CD4-positive, alpha-beta T cell treated with Interleukin-6 at 100 ng/mL for 8 hours (primary cell): ENCODE measurements at places on chromosomes 11 and 22.

GRCh38 chr11:69819541-69820070 is 390 bp upstream of the FGF3 start:
- DNase-seq = no peak

DNA sequence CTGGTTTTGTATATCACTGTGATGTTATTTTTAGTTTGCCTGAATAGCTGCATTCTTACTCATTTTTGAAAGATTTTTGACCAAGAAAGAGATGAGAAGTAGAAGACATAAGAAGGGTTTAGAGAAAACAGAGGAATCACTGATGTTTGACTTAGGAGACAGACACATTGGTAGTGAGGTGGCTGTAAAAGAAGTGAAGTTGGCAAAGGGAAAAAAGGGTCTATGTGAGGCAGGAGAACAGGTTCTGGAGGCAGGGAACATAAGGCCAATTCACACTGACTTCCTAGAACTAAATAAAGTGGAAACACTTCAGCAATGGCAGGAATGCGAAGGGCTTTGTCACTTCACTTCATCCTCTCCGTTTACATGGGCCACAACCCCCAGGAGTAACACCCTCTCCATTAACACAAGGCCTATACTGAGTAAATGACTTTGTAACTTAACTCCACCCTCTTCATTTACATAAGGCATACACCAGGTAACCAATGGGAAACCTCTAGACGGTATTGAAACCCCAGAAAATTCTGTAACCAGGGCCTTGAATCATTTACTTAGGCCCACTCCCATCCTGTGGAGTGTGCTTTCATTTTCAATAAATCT is 36.5 kb downstream of the CTSC start:
- DNase-seq = no peak

DNA sequence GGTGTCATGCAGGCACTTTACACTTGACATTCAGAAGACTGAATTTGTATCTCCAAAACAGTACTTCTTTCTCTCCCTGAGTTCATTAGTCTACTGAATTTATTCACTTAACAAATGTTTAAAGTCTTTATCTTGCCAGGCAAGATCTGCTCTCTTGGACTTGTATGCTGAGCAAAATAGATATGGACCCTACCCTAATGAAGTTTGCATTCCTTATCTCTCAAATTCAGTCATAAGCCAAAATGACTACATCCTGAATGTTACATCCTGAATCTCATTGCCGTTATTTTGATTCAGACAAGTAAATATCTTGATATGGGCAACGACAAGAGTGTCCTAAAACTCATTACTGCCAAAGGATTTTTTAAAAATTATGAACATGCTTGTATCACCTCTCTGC is 29.7 kb downstream of the FAR1 start:
- DNase-seq = no peak

- no peak for DNase-seq
Observed at GRCh38 chr11:73356979-73357860, 19.0 kb upstream of the RELT start.

DNA sequence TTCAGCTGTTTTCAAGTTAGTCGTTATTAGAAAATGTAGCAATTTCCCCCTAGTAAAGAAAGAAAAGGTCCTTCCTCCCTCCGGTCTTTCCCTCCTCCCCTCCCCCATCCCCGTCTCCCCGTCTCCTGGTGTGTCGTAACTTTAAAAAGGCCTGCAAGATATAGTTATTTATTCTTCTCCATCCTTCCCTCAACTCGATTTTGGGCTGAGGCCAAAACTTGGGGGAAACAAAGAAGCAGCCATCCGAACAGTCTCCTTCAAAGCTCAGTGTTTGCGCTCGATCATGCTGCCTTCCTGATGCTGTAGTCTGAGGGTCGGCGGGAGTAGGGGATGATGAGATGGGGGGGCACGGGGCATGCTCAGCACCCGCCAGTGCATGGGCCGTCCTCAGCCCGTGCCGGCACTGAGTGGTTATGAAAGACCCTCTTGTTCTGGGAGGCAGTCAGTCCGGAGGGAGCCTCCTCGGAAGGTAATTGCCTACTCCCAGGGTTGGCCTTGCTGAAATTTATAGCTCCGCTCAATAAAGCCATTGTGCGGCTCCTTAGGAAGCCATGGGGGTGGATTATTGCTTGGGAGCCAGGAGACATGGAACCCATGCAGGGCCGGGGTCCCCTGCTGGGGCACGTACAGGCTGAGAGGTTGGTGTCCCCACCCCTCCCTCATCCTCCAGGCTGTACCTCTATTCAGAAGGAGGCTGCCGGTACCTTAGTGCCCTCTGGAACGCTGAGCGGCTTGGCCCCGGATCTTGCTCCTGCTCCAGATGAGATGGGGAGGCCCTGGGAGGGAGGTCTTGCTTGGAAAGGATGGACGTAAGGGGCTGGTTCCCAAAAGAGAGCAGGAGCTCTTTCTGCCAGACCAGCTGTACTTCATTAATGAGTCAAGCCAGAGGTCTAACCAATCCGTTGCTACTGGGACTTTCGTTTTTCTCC is 212.7 kb upstream of the CADM1 start:
- no peak for DNase-seq

- no peak for DNase-seq
Observed at GRCh38 chr11:121610706-121611105, 157.9 kb upstream of the SORL1-AS1 start.

- DNase-seq = no peak
Observed at GRCh38 chr22:43553451-43554258, 141.8 kb downstream of the MPPED1 start.

- peak; percentile 81 for DNase-seq
Observed at GRCh38 chr11:114183044-114183511, 113.1 kb upstream of the NNMT start.

DNA sequence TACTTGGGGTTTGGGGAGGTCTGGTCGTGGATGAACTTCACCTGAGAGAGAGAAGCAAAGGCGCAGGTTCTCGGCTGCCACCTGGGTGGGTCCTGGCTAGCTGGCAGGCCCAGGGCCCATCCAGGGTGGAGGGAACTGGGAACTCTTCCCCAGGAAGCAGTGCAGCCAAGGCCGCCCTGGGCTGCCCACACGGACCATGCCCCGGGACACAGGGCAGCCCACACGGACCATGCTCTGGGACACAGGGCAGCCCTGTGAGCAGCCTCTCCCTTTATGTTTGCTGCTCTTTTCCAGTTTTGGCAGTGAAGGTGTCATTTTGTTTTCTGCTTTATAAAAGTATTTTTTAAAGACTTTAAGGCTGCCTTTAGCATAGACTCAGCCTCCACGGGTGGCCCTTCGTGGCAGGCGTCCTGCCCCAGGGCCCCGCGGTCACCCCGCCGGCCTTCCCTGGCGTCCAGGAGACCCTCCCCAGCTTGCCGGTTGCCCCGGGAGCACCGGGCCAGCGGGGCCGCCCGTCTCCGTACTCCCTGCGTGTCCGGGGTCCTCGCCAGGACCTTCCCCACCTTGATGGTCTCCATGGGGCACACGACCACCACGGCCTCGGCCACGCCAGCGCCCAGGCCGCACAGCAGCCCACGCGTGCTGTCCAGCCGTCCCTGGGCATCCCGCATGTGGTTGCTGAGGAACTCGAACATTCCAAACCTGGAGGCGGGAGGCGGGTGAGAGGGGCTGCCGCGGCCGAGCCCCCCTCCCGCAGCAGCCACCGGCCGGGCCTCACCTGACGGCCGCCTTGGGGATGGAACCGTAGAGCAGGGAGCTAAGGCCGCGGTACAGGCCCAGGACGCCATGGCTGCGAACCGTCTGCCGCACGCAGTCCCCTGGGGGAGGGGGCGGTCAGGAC is 1.1 kb downstream of the SLC25A1 start:
- no peak for DNase-seq

DNA sequence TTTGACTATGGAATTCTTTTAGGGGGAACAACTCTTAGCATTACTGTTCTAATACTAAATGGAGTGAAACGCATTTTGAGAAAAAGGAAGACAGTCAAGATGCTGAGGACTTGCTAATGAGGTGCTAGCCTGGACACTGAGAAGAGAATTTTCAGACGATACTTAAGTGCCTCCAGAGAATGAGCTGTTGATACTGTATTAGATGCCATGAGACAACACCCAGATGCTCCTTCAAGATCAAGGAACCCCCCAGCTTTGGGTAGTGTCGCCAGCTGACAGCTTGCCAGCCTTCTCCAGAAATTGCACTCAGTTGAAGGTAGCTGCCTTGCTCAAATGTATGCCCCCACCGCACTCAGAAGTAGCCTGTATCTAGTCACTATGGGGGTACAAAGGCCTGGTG is 52.5 kb upstream of the SLC36A4 start:
- DNase-seq = no peak

DNA sequence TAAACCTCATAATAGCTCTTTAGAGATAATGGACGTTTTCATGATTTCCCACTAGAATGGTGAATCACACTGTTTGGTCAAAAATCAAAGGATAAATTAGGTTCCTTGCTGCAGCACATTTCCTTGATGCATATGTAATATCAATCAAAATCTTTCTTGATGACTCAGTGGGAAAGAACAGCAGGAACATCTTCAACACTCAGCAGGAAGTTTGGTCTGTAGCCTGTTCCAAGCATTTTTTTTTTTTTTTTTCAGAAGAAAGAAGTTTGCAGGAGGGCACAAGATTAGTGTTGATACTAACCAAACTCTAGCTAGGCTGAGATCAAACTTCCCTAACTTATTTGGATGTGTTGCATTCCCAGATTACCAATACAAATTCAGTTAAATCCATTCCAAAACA is 1529.8 kb downstream of the FAM181B start:
- DNase-seq = no peak

DNA sequence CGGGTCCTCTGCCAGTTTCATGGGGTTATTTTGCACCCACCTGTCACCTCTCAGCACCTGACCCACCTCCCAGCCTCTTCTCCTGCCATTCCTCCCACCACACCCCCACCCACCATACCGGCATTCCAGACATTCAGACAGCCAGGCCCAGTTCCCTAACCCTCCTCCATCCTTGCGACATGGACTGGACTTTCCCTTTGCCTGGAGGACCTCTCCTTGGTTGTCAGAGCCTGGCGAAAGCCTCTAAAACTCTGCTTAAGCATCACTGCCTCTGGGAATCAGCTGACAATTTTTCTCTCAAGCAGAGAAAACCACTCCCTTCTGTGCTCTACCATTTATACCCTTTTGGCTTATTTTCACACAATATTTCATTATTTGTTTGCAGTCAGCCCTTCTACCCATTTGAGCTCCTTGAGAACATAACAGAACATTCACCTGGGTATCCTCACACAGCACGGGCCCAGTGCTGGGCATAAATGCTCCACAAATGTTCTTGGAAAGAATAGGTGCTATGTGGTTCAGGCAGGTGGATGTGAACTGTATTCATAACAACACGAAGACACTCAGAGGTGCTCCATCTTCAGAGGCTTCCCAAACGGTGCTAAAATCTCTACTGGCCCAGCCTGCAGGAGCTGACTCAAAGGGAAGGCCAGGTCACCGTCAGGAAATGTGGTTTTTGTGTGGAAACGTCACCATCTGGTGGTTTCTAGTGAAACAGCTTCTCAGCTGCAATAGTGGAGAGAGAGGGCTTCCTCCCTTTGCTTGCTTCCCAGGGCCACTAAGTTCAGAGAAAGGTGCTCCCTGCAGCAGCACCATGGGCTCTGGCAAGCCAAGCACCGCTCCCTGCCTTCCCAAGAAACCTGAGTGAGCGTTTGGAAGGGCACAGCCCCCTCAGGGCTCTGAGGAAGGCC is 10.4 kb downstream of the SPATA19 start:
- DNase-seq = no peak

- no peak for DNase-seq
Observed at GRCh38 chr11:121213362-121213893, 79.1 kb upstream of the SC5D start.

DNA sequence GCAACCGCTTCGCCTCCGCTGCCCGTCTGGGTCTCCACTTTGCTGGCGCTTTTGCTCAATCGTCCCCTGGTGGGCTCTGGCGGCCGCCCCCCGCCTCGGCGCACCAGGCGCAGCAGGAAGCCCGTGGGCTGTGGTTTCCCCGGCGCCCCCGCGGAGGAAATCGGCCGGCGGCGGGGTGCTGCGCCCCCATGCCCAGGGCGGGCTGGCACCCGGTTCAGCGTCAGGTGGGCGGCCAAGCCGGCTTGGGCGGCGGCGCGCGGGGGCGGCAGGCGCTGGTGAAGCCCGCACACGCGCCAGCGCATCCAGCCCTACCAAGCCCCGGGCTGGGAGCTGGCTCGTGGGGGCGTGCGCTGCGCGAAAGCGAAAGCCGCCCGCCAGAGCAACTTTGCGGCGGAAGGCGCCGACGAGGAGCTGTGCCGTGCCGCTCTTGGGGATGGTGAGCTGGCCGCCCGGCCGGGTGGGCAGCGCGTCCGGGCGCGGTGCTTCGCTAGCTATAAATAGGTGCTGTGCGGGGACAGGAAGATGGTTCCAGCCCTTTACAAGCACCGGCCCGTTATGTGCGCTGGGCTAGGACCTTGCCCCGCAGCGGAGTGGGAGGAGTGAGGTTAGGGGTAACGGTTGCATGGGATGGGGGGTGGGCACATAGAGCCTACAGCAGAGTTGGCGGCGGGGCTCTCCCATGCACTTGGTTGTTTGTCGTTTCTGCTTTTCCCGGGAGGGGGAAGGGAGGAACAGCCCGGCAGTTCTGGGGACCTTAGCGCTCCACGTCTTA is 25.0 kb upstream of the SUSD2 start:
- DNase-seq = peak; percentile 39

DNA sequence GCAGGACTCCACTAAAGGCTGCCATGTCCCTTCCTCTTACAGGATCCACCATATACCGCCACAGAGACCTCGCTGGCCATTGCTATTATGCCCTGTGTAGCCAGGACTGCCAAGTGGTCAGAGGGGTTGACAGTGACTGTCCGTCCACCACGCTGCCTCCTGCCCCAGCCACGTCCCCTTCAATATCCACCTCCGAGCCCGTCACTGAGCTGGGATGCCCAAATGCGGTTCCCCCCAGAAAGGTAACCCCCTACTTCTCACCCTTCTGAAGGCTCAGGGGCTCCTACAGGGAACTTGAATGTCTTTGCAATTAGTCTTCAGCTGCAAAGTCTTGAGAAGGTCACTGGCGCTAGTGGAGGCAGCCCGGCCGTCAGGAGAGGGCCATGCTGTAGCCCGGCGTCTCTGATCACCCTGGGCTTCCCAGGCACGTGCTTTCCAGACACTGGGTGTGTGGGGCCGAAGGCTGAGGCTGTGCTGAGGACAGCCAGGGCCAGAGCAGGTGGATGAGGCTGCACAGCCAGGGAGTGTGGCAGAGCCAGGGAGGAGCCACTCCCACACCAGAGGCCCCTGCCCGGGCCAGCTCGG is 30.0 kb upstream of the MUC5B start:
- DNase-seq = no peak

GRCh38 chr11:96013461-96014213 is 89.7 kb upstream of the MTMR2 start:
- DNase-seq = peak; percentile 2

- no peak for DNase-seq
Observed at GRCh38 chr11:60897496-60897895, 8.9 kb downstream of the PRPF19 start.

GRCh38 chr22:17121233-17122195 is at the start of gene TMEM121B:
TSS of gene TMEM121B (minus strand) at chr22:17121360. CDS start at chr22:17121127, 233 bp downstream.
- no peak for DNase-seq

- no peak for DNase-seq
Observed at GRCh38 chr11:26247340-26247739, 84.6 kb upstream of the ANO3 start.

GRCh38 chr11:250740-251299 is 14.0 kb downstream of the PSMD13 start:
- DNase-seq = peak; percentile 81

GRCh38 chr11:9264316-9265210 is 587 bp downstream of the DENND5A start:
- peak; percentile 14 for DNase-seq
